ENCODE measurements at places on chromosomes 16 and 17.

GRCh38 chr16:78292844-78293380, 193.5 kb downstream of the WWOX start:
- DNase-seq = no peak

GRCh38 chr17:58568044-58568799, 53.8 kb upstream of the MTMR4 start:
- no peak for DNase-seq

DNA sequence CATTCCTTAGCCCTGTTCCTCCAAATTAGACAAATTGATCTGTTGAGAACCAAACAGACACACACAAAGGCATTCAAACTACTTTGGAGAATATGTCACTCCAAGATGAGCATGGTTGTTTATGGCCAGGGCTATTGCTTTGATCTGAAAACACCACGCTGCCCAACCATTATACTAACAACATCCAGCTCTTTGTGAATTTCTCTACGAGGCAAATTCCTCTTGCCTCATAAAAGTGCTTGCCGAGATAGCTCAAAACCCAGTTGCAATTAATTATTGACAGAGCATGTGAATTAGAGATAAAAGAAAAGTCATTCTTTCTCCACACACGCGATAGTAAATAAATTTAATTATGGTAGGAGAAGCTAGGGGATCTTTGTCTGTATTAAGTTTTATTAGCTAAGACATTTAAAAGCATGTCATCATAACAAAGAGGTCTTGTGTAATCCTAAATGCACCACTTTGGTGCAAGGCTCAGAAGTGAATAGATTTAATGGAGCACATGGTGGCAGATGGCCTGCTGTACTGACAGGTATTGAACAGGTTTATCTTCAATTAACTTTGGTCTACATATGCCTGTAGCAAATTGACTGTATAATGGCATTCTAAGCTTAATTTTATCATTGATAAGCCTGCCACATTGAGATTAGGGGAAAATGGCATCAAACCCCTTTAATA, 441.8 kb downstream of the HS3ST4 start:
- DNase-seq = no peak

- DNase-seq = no peak
These were observed 335 bp downstream of the TMEM11 start for GRCh38 chr17:21213638-21214014.

DNA sequence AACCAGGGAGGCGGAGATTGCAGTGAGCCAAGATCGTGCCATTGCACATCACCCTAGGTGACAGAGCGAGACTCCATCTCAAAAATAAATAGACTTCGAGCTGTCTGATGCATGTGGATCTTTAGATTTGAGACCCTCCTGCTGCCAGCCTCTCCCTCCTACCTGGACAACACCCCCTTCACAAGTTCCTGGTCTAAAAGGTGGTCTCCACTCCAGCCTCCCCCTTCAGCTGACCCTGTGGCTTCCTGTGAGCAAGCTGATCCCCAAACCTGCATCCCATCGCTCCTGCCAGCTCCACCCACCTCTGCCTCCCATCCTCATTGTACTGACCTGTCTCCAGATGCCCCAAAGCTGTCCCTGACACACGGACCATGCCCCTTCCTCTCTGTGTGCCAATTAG, 27.1 kb upstream of the FAAP100 start:
- DNase-seq = no peak

DNA sequence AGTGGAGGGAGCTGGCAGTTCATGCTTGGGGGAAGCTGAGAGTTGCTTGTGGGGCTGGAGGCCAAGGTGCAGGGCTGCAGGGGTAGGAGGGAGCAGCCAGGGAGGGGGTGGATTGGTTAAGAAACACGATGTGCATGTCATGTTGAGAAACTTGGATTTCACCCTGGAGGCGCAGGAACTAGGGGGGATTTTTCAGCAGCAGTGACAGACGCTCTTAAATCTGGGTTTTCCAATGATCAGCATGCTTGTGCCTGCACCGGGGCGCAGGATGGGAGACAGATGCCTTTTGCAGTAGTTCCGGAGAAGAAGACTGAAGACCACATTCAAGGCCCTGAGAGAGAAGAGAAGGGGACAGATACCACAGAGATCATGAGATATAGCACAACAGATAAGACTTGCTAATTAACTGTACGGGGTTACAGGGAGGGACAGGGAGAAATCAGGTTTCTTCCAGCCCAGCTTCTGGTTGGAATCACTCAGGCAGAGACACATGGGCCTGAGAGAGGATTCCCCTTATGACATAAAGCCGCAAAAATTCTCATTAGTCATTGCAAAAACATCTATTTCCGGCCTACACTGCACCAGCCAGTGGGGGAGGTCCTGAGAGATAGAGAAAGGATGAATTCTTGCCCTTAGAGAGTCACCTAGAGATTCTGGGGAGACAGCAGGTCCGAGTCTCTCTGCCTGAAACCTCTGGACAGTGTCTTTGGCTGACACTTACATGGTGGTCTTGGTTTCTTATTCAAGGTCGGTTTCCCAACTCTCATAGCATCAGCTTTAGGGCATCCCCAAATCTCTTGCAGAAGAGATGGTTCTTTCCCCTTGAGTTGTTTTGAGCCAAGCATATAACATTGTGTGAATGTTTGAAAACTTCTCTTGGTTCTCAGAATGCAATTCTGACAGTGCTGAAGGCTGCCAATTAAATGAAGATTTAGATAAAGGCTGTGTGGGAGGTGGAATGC, 27.1 kb downstream of the CDH13 start:
- peak; percentile 97 for DNase-seq

GRCh38 chr16:8469102-8469778, 121.1 kb downstream of the TMEM114 start:
- DNase-seq = no peak

DNA sequence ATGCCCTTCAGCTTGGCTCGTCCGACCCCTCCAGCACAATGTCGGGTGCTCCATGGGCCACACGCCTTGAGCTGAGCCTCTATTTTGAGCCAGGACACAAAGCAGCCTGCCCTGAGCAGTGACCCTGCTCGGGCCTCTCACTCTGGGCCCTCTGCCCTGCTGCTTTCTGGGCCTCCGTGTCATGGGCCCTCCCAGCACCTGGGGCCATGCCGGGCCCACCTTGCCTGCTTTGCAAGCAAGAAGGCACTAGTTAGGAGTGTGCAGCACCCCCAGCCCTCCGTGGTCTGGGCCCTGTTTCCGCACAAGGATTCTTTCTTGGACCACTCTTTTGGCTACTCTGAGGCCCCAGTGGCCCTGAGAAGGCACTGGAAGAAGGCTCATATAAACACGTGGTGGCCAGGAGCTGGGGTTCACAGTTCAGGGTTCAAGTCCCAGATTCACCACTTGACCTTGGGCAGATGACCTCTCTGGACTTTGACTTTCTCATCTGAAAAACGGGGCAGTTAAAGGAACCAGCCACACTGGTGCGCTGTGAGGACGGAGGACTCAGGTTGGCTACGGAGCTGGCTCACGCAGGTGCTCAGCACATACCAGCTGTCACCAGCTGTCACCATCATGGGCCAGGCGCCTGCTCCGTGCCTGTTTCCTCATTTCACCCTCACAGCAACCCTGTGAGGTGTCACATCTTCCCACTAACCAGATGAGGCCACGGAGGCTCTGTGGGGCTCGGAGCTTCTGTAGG, 166.0 kb upstream of the GSE1 start:
- no peak for DNase-seq

GRCh38 chr17:81250286-81251093, 11.4 kb downstream of the NDUFAF8 start:
- DNase-seq = no peak

DNA sequence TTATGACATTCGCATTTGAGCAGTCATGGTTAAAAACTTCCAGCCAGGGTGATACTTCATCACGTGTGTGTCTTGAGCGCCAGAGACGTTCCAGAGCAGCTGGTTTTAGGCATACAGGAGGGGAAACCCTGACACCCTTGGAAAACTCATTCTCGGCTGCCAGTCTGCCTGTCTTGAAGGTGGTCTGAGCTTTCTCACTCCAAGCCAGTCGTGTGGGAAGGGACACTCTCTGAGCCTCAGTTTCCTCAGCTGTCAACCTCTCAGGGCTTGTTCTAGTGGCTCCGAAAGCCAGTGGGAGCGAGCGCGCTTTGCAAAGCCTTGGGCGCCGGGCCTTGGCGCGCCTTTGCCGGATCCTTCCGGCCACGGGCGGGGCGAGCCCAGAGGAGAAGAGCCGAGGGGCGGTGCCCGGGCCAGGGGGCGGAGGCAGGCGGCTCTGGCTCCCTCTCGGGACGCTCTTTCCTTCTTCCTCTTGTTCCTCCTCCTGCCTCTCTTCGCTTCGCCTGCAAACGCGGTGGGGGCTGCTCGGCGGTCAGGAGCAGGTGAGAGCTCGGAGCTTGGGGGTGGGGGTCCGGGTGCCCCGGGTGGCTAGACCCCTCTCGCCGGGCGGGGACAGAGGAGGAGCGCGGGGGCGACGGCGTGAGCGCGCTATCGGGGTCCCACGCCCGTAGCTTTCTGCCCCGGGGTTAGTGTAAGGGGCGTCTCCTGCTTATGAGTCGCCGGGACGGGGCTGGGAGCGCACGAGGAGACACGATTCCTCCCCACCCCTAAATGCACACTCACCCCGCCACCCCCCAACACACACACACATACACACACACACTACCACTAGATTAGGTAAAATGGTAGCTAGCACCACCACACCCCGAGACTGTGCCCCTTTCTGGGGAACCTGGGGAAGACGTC, at the start of gene LDAF1:
TSS of gene LDAF1 (plus strand) at position 467 of the 903 bp plus-strand sequence. CDS start 2,509 bp downstream, outside the sequence.
- no peak for DNase-seq

DNA sequence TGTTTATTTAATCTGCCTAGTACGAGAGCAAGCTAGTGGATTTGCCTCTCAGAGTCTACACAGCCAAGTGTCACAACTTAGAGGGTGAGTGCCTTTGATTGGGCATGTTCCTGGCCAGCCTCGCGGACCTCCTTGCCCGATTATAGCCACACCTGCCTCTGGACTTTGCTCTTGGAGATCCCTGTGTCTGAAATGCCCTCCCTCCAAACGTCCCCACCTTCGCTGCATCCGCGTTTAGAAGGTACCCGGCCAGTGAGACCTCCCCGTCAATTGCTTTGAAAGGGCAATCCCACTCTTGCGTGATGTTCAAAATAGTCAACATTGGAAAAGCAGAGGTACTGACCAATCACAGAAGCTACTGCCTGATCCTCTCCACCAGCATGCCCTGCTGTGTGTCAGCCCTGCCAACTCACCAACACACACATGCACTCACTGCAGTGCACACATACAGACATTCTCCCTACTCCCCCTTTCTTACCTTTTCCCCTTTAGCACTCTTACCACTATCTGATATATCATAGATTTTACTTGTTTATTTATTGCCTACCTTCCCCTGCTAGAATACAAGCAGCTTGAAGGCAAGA, 6.5 kb upstream of the SDK2 start:
- DNase-seq = no peak

DNA sequence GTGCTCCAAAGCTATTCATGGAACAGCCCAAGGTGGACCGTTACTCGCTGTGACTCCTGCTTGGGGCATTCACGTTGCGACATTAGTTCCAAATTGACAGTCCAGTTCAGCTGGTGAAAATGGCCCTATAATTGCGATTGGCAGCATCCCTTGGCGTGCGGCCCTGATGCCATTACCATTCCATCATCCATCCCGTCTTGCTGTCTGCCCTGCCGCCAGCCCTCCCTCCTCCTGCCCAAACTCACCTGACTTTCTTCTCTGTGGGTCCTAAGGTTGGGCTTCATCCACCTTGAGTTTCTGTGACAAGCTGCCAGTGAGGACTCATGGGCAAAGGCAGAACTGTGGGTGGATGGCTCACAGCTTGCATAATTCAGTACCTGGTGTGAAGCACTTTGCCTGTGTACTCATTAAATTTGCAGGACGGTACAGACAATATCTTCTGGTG, 104.6 kb downstream of the RPTOR start:
- DNase-seq = no peak

GRCh38 chr17:61279476-61280145, 120.0 kb upstream of the TBX2 start:
- DNase-seq = no peak

DNA sequence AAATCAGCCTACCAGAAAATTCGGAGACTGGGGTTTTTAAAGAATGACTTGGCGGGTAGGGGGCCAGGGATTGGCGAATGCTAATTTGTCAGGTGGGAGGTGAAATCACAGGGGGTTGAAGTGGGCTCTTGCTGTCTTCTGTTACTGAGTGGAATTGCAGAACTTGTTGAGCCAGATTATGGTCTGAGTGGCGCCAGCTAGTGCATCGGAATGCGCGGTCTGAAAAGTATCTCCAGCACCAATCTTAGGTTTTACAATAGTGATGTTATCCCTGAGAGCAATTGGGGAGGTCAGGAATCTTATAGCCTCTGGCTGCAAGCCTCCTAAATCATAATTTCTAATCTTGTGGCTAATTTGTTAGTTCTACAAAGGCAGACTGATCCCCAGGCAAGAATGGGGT, 762 bp upstream of the RBL2 start:
- DNase-seq = no peak

DNA sequence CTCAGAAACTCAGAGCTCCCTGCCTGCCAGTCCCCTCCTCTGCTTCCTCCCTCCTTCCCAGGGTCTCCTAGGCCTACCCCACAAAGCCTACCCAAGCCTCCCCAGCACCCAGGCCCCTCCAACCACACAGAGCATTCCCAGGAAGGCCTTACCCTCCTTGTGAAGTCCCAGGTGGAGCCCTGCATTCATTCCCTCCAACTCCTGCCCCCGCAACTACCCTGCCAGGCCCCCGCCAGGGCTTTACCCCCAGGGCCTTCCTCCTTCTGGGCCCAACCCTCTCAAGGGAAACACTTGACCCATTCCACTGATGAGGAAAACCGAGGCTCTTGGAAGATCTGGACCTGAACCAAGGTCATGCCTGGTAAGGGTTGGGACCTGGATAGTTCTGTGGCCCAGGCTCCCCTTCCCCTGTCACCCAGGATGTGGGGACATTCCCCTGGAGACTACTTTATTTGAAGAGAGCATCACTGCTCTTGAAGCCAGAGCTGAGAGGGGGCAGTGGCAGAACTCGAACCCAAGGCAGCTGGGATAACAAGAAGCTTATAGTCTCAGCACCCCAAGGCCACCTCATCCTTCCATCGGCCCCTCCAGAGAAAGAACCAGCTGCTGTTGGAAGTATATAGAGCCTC, 12.5 kb downstream of the PLLP start:
- no peak for DNase-seq

DNA sequence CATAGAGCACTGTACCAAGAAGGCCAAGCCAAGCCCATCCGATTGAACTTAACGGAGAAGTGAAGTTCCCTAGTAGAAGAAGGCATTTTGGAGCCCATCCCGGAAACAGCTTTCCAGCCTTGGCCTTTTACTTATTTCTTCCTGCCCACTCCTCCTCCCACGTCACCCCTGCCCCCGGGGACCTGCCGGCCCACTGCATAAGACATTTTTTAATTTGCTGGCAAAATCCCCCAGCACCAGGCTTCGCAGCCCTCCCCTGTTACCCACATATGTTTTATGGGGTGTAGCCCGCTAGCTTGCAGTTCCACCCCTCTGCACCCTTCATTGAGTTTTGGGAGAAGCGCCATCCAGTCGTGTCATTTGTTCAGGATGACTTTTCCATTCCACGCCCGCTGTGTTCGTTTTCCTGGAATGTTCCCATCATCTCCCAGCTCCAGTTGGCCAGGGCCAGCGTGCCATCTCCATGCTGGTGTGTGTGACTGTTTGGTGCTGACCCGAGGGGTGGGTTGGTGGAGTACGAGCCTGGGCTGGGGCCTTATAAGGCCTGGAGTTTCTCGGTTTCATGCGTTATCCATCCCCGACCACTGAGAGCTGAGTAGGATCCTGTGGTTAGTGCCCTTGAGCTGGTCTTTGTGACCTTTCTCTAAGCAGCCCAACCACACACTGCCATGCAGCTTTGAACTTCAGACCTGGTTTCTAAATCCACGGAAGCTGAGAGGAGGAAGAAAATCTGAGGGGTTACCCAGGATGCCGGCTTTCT, 20.0 kb upstream of the TBX2 start:
- no peak for DNase-seq

- DNase-seq = no peak
These were observed 7.6 kb downstream of the SNN start for GRCh38 chr16:11675561-11676511.
